ENCODE measurements at places on chromosomes 13 and 19. TPM values are rescaled to one million over a fixed set of nuclear protein-coding genes. Genes with fewer than 3 reads are reported as not detected.

GSK3A gene
- total RNA-seq = 34.4 TPM

- DNase-seq = peak; percentile 68
Observed at GRCh38 chr19:34232566-34233481, 21.5 kb upstream of the GARRE1 start.

- DNase-seq = no peak
Observed at GRCh38 chr19:55275851-55276719, 3.8 kb downstream of the HSPBP1 start.

PSENEN gene
- total RNA-seq = 41.7 TPM

- no peak for DNase-seq
Observed at GRCh38 chr19:3028305-3029064, 595 bp downstream of the TLE2 start.

MIA gene
- 1.8 TPM for total RNA-seq

- DNase-seq = no peak
Observed at GRCh38 chr13:74978591-74978990, 503.4 kb downstream of the TBC1D4 start.

LRP3 gene
- total RNA-seq = 16.2 TPM

ZNF83 gene
- 19.3 TPM for total RNA-seq

DNA sequence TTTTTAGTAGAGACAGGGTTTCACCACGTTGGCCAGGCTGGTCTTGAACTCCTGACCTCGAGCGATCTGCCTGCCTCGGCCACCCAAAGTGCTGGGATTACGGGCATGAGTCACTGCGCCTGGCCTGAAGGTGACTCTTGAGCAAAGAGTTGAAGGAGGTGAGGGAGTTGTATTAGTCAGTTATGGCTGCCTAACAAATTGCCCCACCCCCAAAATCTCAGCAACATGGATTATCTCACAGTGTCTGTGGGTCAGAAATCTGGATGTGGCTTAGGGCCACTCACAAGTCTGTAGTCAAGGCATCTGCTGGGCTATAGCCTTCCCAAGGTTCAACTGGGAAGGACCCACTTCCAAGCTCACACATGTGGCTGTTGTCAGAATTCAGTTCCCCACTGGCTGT is 52.8 kb upstream of the ADGRE5 start:
- DNase-seq = no peak

DNA sequence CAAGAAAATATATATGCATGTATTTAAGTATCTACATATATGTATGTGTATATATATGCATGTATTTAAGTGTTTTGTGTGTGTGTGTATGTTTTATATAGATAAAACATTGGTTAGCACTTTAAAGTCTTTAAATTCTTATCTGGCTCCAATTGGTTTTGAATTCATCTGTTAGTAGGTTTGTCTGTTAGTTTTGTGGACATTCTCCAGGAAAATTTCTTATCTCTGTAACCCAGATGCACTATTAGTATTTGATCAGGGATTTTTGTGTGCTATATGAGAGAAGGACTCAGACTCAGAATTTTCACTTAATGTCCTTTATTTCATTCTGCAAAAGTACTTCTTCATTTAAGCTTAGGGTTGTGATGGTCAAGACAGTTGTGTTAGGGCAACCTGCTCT is 103.1 kb downstream of the ITGBL1 start:
- no peak for DNase-seq

PINLYP gene
- total RNA-seq = 3.2 TPM

DNA sequence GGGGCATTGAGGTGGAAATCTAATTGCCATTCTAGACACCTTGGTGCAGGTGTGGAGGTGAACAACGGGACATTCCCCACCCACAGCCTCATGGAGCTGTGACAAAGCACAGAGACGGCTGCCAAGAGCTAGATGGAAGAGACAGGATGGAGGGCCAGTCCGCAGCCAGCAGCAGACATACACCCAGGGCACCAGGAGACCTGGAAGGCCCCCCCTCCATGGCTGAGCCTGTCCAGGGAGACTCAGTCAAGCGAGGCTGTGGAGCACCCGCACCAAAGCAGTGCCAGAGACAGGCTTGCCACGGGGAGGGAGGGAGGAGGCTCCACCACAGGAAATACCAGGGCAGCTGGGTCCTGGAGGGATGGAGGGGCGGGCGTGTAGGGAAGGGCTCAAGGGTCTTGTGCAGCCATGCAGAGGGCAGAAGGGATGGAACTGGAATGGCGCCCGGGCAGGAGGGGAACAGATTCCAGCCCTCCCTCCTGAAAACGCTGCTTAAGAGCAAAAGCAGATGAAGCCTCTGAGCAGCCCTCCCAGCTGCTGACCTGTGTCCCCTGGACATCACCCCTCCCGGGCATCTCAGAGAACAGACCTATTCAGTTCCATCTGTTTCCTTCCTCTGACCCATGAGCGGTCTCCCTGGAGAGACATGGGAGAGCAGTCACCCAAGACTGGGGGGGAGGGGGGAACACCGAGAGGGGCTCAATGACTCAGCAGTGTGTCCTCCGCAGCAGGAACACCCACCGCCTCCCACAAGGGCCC is 14.4 kb downstream of the EPS15L1 start:
- peak; percentile 48 for DNase-seq

DNA sequence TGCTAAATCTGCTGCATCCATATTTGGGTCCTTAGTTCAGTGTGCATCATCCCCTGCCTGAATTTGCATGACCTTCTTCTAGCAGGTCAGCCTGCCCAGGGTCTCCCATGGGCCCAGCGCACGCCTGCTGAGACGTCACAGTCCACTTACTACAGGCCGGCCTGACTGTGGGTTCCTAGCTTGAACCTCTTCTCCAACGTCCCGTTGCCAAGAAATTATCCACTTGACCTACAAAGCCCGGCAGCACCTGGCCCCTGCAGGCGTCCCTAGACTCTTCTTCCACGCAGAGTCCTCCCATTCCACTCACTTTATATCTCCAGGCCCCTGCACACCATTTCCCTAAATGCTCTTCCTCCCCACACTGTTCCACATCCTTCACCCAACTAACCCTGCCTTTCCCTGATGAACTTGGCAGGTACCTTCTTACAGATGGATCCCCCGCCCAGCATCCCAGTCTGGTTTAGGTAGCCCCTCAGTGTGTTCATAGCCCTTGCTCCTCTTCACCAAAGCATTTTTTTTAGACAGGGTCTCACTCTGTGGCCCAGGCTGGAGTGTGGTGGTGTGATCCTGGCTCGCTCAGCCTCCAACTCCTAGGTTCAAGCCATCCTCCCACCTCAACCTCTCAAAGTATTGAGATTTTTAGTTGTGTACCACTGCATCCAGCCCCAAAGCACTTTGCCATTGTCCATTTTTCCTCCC is 155.0 kb upstream of the SOX1 start:
- no peak for DNase-seq

TEX29 gene
- not detected for total RNA-seq

DNA sequence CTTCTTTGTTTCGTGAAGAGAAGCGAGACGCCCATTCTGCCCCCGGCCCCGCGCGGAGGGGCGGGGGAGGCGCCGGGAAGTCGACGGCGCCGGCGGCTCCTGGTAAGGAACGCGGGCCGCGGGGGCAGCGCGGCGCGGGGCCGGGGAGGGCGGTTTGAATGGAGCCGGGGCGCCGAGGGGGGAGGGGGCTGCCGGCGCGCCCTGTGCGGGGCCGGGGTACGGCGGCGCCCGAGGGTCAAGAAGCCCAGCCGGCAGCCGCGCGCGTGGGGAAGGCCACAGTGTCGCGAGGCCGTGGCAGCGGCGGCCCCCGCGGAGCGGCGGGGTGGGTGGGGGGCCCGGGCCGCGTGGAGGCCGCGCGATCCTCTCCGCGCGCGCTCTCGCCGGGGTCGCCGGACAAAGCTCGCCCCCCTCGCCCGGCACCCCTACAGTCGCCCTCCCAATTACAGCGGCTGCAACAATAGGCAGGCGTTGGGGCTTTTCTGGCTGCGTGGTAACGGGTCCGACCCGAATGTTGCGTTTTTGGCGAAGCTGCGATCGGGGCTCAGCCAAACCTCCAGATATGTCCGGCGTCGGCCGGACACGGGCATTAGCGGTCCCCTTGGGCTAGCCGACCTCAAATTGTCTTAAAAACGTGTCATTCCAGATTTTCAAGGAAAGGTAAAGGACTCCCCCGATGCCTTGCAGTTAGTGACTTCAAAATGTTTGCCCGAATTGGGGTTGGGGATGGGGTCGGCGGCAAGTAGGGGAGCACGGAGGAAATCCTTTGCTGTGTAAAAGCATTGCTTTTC is 437 bp downstream of the SMARCA4 start:
- DNase-seq = peak; percentile 77

NLRP11 gene
- not detected for total RNA-seq

BRD4 gene
- 43.9 TPM for total RNA-seq

- DNase-seq = no peak
Observed at GRCh38 chr19:40279761-40280607, 5.2 kb downstream of the AKT2 start.

DNA sequence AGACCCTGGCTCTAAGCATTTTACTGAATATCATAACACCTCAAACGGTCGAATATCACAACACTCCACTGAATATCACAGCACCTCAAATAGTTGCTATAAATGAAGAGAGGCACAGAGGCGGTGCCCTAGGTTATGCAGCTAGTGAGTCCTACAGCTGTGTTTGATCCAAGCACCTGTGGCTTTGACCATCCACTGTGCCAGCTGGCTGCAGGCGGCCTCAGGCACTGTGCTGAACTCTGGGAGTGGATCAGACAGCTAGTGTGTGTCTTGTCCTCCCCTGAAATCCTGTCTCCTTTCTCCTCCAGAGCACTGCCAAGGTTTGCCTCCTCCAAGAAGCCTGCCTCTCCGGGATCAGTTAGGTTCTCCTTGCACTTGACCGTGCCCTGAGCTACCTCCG is 7.3 kb downstream of the NOSIP start:
- no peak for DNase-seq

- DNase-seq = no peak
Observed at GRCh38 chr13:51269039-51269438, 46.8 kb downstream of the FAM124A start.

IGFL2 gene
- total RNA-seq = not detected

DNA sequence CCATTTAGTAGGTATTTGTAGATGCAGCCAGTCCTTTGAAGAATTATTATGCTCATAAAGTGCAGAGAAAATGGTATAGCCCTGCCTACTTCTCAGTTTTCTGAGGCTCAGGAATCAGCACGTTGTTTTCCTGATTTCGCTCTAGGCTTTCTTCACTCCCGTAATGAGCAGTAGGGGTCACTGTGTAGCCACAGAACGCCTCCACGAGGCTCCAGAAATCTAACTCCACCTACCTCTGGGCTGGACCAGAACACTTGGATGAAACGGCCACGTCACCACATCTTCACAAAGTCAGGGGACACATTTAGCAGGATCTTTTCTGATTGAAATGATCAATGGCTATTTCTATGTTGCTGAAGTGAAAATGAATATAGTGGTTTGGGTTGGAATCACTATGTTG is 49.8 kb upstream of the GTF3A start:
- DNase-seq = peak; percentile 69

DNA sequence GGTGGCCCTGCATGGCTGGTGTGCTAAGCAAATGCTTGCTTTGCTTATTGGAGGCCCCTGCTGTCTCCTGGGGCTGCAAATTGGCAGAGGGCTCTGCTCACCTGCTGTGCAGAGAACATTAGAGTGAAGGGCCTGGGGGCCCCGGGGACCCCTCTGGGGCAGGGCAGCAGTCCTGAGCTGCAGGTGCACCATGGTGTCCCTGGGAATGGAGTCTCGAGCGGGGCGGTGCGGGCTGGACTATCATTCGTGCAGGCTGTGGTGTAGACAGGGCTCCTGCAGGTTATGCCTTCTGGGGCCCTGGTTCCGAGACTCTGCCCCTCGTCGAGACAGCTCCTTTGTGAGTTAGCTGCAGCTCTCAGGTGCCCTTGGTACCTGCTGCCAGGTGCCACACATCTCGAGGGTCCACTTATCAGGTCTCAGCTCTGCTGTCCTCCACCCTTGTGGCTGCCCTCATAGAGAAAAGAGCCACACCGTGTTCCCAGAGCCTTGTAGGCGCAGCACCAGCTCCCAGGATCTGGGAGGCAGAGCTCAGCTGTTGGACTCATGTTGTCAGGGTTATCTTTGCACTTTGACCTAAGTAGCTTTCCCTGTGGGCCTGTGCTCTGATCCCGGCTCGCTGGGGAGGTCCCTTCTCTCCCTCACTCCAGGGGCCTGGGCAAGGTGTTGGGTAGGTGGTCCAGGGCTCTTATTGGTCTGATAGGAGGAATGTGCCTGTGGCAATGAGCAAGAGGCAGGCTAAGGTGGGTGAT is 58.0 kb upstream of the ZNF536 start:
- no peak for DNase-seq

C19orf73 gene
- total RNA-seq = 1.6 TPM
